ENCODE measurements at places on chromosomes 6 and 20. TPM values are rescaled to one million over a fixed set of nuclear protein-coding genes. Genes with fewer than 3 reads are reported as not detected.

Gene PEDS1
- total RNA-seq: 22.9 TPM

Gene FNDC11
- total RNA-seq: 0.21 TPM

GRCh38 chr6:107531868-107532267, 42.0 kb downstream of the SOBP start:
- no peak overlapping the region for H3K27ac ChIP-seq
- no peaks in the 10 kb centered on the region for H3K36me3 ChIP-seq
- H3K4me1 ChIP-seq: no peaks in the 10 kb centered on the region

- no peak overlapping the region for H3K4me3 ChIP-seq
- peaks cover 3% of the 10 kb centered on the region for H3K4me1 ChIP-seq
- no peak overlapping the region for H3K27ac ChIP-seq
- no peaks in the 10 kb centered on the region for H3K36me3 ChIP-seq
Observed at GRCh38 chr6:160972111-160972510, 19.5 kb upstream of the MAP3K4 start.

- no peaks in the 10 kb centered on the region for H3K27me3 ChIP-seq
- no peak overlapping the region for H3K4me3 ChIP-seq
- H3K4me1 ChIP-seq: peaks cover 12% of the 10 kb centered on the region
- H3K36me3 ChIP-seq: no peaks in the 10 kb centered on the region
- no peak overlapping the region for H3K27ac ChIP-seq
- no peak for DNase-seq
Observed at GRCh38 chr20:52937591-52938100, 34.5 kb upstream of the TSHZ2 start.

GRCh38 chr20:58107533-58107932, 120.9 kb downstream of the ANKRD60 start:
- no peaks in the 10 kb centered on the region for H3K4me1 ChIP-seq
- H3K27ac ChIP-seq: no peak overlapping the region
- DNase-seq: no peak
- H3K4me3 ChIP-seq: no peak overlapping the region
- peaks cover 14% of the 10 kb centered on the region for H3K27me3 ChIP-seq

GRCh38 chr6:108157981-108158525, 7.8 kb upstream of the NR2E1 start:
- no peak overlapping the region for H3K4me3 ChIP-seq
- H3K4me1 ChIP-seq: peaks cover 12% of the 10 kb centered on the region
- no peak overlapping the region for H3K27ac ChIP-seq
- H3K36me3 ChIP-seq: no peaks in the 10 kb centered on the region
- peaks cover 97% of the 10 kb centered on the region for H3K27me3 ChIP-seq

GRCh38 chr6:121338956-121339355, 4.7 kb upstream of the TBC1D32 start:
- no peaks in the 10 kb centered on the region for H3K27me3 ChIP-seq
- H3K4me1 ChIP-seq: no peaks in the 10 kb centered on the region
- no peak for DNase-seq
- H3K36me3 ChIP-seq: no peaks in the 10 kb centered on the region

DNA sequence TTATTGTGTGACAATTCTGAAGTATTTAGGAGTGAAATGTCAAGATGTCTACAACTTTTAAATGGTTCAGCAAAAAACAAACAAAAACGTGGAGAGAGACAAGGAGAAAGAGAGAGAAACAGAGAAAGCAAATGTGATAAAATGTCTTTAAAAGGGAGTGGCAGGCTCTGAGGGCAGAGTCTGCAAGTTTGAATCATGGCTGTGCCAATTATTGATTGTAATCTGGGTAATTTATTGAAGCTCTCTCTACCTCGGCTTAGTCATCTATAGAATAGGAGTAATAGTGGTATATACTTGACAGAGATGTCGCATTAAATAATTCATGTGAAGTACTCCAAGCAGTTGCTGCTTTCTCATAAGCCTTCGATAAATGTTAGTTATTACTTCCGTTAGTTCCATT, 61.3 kb upstream of the ARID1B start:
- H3K4me1 ChIP-seq: no peaks in the 10 kb centered on the region
- H3K4me3 ChIP-seq: no peak overlapping the region
- no peaks in the 10 kb centered on the region for H3K36me3 ChIP-seq
- H3K27ac ChIP-seq: no peak overlapping the region
- H3K27me3 ChIP-seq: no peaks in the 10 kb centered on the region
- DNase-seq: no peak

Data from A673 (cell line).